ENCODE measurements at places on chromosomes 12 and 14. TPM values are rescaled to one million over a fixed set of nuclear protein-coding genes. Genes with fewer than 3 reads are reported as not detected.

The SLC25A21 gene
- 0.93 TPM for total RNA-seq

The NRXN3 gene
- 2.0 TPM for total RNA-seq

The KRT6C gene
- total RNA-seq, result not detected

The AICDA gene
- 0.12 TPM for total RNA-seq

The SPX gene
- total RNA-seq, result 8.3 TPM

DNA sequence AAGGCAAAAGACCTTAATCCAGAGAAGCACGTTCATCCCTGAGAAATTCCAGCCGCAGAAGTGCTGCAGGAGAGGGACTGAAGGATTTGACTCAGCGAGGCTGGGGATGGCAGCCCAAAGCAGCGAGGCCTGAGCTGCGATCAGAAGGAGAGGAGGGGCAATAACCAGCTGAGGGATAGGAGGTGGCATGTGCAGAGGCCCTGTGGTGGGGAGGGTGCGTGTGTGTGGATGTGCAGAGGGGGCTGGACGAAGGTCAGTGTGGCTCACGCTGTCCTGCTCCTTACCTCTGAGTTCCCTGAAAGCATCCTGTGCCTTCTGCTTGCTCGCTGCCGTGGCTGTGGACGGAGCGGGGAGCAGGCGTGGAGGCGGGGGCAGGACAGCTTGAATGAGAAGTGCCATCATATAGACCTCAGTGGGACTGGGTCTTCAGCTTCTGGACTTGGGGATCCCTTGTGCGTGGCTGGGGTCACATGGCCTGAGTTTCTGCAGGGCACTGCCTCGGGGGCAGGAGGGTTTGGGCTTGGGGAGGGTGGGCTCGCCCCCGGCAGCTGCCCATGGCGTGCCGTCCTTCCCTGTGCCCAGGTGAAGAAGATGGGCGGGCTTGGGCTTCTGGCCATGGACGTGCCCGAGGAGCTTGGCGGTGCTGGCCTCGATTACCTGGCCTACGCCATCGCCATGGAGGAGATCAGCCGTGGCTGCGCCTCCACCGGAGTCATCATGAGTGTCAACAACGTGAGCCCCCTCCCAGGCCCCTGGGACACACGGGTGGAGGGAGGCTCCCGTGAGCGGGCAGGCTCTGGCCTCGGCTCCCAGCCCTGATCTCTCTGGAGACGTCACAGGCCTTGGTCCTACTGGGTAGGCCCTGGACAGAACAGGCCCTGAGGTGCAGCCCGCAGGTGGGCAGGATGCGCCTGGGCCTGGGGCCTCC lies 11.0 kb downstream of the ACADS start:
- no peaks in the 10 kb centered on the region for H3K4me1 ChIP-seq
- H3K4me3 ChIP-seq, result no peak overlapping the region
- DNase-seq, result no peak
- no peaks in the 10 kb centered on the region for H3K27me3 ChIP-seq
- peaks cover 23% of the 10 kb centered on the region for H3K36me3 ChIP-seq

- DNase-seq, result no peak
- H3K27me3 ChIP-seq, result no peaks in the 10 kb centered on the region
- no peak overlapping the region for H3K4me3 ChIP-seq
- H3K4me1 ChIP-seq, result no peaks in the 10 kb centered on the region
- H3K36me3 ChIP-seq, result no peaks in the 10 kb centered on the region
These were observed 134.3 kb upstream of the DCN start for GRCh38 chr12:91316907-91317269.

DNA sequence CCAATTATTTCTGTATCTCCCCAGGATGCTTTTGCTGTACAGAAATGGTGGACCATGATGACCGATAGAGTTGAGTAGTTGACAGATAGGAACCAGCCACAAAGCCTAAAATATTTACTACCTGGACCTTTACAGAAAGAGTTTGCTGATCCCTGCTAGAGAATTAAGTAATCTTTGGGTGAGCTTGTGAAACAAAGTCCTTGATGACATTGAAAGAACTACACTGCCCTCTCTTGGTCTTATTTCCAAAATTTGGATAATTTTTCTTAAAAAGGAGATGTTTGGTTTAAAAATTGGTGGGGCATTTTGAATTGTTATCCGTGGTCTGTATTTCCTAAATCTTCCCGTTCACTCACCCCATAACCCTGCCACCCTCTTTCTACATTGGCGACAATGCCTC lies 13.7 kb upstream of the TCTN1 start:
- no peak overlapping the region for H3K27ac ChIP-seq
- no peak overlapping the region for H3K4me3 ChIP-seq
- H3K36me3 ChIP-seq, result no peaks in the 10 kb centered on the region
- DNase-seq, result no peak

GRCh38 chr14:84482256-84483071 lies 1047.5 kb upstream of the FLRT2 start:
- no peak overlapping the region for H3K27ac ChIP-seq
- no peak for DNase-seq
- no peaks in the 10 kb centered on the region for H3K4me1 ChIP-seq
- no peak overlapping the region for H3K4me3 ChIP-seq
- H3K27me3 ChIP-seq, result no peaks in the 10 kb centered on the region
- no peaks in the 10 kb centered on the region for H3K36me3 ChIP-seq

All from right atrium auricular region (tissue), 2 donors.